ENCODE measurements at places on chromosomes 1 and 21. TPM values are rescaled to one million over a fixed set of nuclear protein-coding genes. Genes with fewer than 3 reads are reported as not detected.
A peak's percentile ranks its signal among the peaks of the same experiment; 100 is the strongest.

DNA sequence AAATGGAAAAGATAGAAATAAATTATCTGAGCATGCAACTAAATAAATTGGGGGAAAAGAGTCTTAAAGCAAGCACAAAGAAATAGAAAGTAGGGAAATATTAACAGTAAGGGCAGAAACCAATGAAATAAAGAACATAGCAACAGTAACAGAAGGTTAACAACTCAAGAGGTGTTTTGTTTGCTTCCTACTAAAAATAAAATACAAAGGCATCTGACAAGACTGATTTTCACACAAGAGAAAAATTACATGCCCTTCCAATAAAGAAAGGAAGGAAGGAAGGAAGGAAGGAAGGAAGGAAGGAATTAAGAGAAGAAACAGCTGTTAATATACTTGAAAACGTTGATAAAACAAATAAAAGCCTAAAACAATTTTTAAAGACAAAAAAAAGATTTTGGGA lies 240.2 kb downstream of the SEC16B start:
- no peak for DNase-seq

- DNase-seq: no peak
Measured at GRCh38 chr1:216884614-216885229, 161.5 kb upstream of the ESRRG start.

- peak; percentile 66 for DNase-seq
Measured at GRCh38 chr1:9078015-9078751, 8.7 kb upstream of the SLC2A5 start.

Gene AJAP1
- total RNA-seq: not detected

DNA sequence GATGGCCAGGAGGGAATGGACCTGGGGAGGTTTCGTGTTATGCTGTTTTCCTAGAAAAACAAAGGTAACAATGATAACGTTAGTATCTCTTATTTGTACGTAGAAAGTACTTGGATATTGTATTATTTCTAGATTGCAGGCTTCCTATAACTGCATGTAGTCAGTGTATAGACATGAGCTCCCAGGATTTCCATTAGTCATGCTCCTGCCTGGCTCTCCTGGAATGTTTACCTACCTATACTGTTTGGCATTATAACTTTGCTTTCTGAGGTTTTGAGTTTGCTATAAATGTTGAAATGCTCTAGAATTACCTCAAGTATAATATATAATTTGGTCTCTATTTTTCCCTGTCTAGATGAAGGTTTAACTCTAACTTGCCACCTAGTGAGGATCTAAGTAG lies 66.1 kb downstream of the TTC3 start:
- no peak for DNase-seq

Gene DFFA
- total RNA-seq: 39.5 TPM

DNA sequence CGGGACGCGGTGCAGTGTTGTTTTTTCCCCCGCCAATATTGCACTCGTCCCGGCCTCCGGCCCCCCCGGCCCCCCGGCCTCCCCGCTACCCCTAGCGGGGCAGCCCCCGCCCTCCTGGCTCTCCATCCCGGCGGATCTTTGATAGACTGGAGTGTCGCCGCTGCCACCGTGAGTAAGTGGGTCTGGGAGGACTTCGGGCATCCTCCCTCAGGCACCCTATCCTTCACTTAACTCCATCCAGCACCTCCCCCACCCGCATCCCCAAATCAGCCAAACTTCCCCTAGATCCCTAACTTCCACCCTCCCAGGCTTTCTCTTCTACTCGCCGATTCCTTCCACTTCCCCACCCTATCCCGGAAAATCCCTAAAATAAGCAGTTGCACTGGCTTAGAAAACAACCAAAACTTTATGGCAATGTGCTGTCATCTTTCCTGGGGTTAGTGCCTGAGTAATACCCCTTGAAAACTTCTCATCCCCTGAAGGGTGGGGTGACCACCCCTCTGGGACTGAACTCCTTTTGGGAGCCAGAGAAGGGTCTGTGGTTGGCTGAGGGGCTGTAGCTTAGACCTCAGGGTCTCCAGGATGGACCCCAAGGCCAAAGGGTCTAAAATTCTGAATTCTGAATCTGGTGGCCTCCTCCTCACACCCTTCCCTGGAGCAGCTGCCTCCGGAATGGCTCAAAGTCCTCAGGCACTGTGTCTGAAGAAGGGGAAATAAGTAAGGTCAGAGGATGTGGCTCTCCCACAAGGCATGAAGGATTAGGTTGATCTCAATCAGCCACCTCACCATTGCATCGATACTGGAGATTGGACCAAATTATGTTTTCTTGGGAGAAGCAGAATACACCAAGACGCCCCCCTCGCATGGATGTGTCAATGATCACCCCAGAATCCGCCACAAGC lies 12.2 kb downstream of the THBS3 start:
- no peak for DNase-seq

- no peak for DNase-seq
Measured at GRCh38 chr21:14312871-14313270, 70.1 kb downstream of the HSPA13 start.

DNA sequence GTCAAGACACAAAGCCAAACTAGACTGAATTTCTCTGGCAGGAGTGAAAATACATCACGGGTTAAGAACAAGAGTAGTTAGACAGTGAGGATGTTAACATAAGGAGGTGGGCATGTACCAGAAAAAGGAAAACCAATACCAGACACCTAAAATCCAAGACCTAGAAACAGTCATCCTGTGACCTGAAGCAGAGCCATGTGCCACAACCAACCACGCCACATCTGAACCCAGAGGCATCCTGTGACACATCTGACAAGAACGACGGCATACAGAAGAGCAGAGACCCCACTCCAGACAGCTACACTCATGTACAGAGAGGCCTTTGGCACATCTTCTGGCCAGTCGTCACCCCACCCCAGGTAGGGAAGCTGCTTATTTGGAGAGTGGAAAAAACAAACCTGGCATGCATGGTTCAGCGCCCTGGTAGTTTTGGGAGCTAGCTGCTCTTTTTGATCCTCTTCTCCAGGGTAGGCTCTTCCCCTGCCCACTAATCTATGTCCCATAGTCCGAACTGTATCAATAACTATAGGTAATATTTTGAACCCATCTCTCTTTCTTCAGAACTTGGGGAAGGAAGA lies 72.1 kb downstream of the SLC45A1 start:
- peak; percentile 53 for DNase-seq

- no peak for DNase-seq
Measured at GRCh38 chr1:157437296-157437695, 115.0 kb downstream of the FCRL5 start.
